GM06990 (cell line): ENCODE measurements at places on chromosomes 5 and 9.
A peak's percentile ranks its signal among the peaks of the same experiment; 100 is the strongest.

DNA sequence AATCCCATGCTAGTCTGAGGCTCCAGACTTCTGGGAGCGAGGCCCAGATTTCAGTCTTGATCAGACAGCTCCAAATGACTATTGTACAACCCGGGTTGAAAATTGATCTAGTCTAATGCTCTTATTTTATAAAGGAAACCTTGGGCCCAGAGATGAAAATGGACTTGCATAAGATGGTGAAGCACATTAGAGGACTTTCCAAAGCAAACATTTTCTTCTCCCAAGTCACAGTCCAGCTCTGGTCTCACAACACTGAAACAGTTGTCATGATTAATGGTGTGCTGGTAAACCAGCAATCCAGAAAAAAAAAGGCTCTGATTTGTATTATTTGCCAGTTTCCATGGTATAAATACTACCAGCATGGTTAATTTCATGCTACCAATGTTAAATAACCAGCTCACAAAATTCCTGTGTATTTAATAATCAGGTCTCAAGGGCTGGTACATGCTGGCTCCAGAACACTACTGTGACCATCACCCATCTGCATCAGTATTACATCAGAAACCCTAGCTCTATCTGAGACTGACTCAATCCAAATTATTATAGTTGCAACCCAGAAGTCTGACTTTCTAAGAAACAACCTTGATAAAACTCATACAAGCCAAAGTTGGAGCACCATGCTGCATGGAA is 32.5 kb upstream of the ABLIM3 start:
- DNase-seq, result no peak

DNA sequence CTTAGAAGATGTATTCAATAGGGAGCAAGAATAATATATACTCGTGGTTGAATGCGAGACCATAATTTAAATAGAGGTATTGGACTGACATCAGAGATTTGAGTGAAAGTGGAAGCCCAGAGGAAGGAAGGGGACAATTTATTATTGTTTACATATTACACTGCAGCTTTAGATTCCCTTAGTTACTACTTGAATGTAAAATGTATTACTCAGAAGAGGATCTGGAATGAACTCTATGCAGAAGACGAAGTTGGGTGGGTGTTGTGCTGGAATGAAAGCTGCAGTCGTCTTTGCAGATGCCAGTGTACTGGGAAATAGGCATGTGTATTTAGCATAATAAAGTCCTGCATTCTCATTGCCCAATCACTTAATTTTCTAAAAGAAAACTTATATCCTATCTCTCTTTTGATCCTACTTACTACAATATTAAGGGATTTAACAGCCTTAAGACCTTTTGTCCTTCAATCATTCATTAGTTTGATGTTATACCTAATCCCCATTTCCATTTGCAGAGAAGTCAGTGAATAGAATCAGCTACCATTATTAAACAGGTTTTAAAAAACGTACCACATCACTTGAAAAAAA is 570.7 kb upstream of the WWC1 start:
- DNase-seq, result no peak

DNA sequence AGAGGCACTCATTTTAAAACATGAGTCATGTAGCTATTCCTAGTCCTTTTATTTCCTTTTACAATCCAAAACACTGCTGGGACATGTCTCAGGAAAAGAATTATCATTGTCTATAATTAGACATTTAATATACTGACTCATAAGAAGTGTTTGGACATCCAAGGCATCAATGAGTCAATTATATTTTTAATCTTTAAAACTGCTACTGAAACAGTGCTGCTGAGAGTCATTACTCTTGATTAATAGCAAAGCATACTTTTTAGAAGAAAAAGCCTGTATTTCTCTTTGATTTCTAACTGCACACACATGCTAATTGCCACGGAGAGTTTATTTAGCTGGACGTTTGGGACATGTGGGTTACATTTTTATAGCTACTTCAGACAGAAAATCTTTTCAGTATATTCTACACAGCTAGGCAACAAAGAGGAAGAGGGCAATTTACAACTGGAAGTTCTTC is 1249.0 kb upstream of the CDH18 start:
- no peak for DNase-seq

GRCh38 chr9:137232101-137232500 is 1.4 kb downstream of the SLC34A3 start:
- no peak for DNase-seq

DNA sequence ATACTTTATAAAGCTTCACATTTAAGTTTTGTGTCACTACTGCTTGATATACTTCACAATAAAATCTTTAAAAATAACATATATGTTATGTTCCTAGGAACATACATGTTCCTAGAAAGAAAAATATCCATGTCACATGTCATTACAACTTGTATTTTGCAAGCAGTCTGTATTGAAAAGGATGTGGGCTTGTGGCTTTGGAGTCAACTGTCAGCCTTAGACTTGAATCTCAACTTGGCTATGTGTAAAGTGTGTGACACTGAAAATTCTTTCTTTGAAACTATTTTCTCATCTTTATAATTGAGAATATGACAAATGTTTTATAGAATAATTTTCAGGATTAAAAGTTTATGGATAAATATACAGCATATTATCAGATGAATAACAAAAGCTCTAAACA is 273.1 kb downstream of the KIAA0825 start:
- no peak for DNase-seq

GRCh38 chr9:14398473-14398872 is 84.5 kb upstream of the NFIB start:
- no peak for DNase-seq

DNA sequence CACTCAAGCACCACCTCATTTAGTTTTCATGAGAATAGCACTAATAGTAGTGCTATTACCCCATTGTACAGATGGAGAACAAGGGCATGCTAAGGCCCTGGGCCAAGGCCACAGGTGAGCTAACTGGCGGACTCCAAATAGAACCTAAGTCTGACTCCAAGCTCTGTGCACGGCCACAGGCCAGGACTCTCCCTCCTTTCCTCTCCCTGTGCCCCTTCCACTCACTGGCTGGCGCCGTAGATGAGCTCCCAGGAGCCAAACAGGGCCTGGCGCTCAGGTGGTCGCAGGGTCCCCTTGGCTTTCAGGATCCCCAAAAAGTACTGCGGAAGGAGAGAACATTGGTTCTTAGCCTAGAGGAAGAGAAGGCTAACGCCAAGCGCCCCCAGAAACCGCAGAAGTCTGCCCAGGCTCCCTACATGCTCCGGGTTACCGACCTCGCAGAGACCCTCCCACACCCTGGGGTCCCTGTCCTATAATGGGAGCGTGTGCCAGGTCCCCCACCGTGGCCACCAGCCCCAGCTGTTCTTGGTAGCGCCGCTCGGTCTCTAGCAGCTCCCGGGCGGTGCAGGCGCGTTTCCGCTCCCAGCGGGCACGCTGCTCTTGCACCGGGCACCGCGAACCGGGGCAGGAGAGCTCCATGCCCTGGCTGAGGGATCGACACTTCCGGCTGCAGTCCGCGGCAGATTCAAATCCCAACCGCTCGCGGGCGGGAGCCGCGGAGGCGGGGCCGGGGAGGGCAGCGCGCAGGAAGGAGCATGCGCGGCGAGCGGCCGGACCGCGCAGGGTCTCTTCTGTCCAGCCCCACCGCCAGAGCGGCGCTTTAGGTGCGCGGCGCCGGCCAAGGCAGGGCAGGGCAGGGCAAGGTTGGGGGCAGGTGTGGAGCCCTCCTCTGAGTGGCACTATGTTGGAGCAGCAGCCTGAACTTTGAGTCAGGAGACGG is at the start of gene ARHGEF39:
ARHGEF39 (minus strand) TSS at position 665 of the 940 bp plus-strand sequence; CDS start at position 639, 26 bp downstream.
- DNase-seq, result peak; percentile 90

DNA sequence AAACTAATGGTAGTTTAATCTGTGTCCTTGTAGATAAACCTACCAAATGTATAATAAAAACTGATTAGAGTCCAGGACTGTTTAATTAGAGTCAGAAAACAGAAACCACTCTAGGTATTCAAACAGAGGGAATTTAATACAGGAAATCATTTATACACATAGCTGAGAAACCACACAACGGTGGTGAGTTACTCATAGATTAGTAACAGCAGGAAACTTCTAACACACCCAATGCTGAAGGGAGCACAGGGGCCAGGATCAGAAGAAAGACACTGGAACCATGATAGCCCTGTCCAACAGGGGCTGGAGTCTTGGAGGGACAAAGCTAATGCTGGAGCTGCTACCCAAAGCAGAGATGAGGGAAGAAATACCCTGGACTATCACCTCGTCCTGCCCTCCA is 321.0 kb downstream of the ACTL7B start:
- DNase-seq, result no peak

GRCh38 chr9:111691672-111692329 is 30.4 kb downstream of the GNG10 start:
- peak; percentile 26 for DNase-seq

- no peak for DNase-seq
Measured at GRCh38 chr9:79598562-79599345, 27.0 kb downstream of the TLE4 start.

DNA sequence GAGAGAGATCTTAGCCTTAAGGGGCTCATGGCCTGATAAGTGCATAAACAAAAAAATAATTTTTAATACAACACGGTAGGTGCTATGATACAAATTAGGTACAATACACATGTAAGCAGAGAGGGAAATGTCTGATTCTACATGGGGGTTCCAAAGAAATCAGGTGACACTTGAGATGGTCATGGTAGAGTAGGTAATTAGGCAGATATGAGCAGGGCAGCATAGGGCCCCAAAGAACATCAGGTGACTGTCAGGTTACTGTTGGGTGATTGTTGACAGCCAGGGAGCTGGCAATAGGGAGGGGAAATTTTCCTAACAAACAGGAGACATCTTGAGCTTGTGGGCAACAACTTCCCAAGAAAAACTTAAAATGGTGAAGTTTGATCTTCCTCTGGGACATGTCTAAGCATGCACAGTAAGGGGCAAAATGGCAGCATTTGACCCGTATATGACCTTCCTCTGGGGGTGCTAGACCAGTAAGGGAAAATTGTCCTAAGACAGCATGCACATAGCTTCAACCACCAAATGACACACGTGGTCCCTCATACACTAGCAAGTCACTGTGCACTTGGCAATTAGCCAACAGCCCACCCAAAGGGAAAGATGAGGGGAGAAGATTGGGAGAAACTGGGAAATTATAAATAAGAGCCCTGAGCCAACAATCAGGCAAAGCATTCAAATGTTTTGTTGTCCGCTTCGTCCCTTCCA is 37.3 kb upstream of the TENT4A start:
- DNase-seq, result no peak

DNA sequence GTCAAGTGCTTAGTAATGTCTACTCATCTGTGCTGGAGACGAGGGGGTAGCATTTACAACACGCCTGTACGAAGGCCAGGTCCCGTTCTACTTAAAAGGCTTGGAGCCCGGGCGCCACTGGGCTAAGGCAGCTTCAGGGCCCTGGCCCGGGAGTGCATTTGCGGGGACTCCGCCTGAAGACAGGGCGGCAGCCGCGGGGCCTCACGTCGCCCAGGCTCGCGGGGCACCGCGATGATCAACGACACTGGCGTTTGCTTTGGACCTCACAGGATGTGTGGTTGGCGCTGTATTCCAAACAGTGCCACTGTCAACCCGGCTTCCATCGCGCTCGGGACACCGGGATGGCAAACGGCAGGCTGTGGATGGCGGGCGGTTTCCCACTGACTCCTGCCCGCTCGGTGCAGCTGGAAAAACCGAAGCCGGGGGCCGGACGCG is 1.1 kb upstream of the TENT4A start:
- peak; percentile 80 for DNase-seq

GRCh38 chr9:2255128-2255527 is 240.0 kb downstream of the SMARCA2 start:
- no peak for DNase-seq

DNA sequence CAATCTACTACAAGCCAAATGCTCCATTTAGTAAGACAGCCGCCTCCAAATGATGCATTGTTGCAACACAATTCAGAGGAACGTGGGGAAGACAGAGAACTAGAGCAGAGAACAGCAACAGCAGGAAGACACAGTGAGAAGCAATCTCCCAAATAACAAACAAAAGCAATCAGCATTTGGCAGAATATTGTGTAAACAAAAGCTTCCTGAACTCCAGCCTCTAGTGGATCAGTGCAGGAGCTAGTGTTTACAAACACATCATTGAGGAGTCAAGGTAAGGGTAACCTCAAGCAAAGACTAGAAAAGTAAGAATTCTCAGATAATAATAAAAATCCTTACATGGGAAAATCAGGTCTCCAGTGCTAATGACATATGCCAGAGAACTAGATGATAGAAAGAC is 20.6 kb downstream of the FST start:
- DNase-seq, result no peak
